ENCODE measurements at places on chromosomes 6 and 20.
A peak's percentile ranks its signal among the peaks of the same experiment; 100 is the strongest.

DNA sequence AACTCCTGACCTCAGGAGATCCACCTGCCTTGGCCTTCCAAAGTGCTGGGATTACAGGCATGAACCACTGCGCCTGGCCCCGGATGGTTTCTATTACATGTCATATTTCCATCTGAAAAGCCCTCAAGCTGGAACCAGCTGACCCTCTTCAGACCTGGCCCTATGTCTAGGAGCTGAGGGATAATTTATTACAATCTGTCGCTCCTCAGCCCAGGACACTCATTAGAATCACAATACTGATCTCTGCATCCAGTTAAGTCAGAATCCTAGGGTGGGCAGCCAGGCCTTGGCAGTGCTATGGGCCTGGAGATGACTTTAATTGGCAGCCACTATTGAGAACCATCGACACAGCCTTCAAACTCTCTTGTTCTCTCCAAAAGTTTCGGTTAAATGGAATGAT, 162.6 kb upstream of the SNX9 start:
- DNase-seq, result no peak

- no peak for DNase-seq
Measured at GRCh38 chr6:11413728-11414127, 123.8 kb upstream of the TMEM170B start.

DNA sequence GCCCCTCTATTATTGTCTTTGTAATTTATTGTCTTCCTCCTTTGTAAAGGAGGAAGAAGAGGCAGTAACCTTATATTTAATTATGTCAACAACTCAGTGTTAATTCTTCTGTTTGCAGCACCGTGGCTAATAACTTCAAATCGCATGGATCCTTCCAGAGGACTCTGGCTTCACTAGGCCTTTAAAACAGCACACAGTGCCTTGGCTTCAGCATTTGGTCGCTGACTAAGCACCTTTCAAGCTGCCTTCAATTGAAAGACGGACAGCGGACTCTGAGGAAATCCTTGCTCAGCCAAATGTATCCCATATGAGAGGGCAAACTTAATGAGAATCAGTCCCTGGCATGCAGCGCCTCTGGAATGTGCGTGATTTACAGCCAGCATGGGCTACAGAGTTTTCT, 64.2 kb downstream of the SGK1 start:
- DNase-seq, result peak; percentile 68

GRCh38 chr20:46367967-46368901, 38.2 kb downstream of the ELMO2 start:
- DNase-seq, result no peak

DNA sequence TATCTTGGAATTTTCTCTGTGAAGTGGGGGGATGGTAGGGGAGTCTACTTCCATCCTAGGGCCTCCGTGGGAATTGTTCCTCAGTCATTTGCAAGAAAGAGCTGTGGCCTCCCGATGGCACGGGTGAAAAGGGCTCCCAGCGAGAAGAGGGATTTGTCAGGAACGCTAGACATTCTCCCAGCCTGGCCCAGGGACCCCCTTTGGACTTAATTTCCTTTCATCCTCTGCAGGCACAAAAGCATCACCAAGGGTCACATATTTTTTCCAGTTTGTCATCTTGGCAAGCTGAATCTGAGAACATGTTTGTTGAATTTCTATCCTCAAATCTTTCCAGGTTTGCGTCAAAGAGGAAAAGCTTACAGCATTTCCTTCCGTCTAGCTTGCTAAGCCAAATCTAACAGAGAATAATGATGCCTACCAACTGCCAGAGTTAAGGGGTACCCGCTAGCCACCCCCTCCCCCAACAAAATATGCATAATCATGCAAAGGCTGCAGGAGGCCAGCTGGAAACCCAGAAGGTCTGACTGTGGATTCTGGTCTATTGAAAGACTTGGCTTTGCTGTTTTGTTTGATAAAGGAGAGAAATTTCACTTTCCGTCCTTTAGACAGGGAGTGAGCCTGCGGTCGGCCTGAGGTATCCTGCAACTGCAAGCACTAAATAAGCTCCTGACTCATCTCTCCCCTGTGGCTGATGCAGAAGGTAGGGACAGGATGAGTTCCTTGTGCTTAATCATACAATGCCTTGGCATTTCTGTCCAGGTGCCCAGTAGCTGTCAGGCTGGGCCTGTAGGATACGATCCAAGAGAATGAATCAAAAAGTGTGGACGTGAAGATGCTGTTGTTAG, 23.1 kb downstream of the PSMG4 start:
- DNase-seq, result no peak

GRCh38 chr6:99711925-99712324, 105.3 kb downstream of the PRDM13 start:
- no peak for DNase-seq

- no peak for DNase-seq
Measured at GRCh38 chr20:55166063-55166462, 690.7 kb downstream of the DOK5 start.

DNA sequence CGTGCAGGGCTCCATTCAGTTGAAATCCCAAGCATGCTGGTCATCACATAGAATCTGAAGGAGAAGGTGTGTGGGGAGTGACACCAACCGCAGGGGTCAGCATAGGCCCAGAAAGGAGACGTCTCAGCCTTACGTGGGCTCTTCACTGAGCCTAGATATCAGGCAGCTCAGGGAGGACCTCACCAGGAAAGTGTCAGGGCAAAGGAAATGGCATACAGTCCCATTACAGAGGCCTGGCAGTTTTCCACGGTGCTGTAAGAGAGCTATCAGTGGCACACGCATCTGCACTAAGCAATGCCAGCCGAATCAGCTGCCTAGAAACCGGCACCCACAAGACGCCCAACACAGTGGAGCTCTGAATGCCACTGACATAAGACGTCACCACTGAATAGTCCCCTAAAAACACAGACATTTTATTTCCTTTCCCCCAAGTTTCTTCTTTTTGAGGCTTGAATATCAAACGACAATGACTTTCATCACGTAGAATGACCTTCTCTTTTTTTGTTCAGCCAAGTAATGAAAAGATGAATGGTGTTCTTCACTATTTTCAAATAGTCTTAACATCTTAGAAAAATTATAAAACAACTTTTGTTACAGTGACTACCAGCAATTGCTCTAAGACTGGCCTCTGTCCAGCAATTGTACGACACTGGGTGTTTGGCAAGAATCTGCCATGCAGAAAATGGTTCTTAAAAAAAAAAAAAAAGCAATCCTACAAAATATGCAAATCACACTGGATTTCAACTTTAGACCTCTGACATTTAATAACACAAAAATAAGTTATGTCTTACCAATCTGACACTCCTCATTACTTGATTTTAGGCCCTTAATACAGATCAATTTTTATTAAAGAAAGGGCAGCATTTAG, 88.9 kb upstream of the FOXQ1 start:
- DNase-seq, result peak; percentile 61

DNA sequence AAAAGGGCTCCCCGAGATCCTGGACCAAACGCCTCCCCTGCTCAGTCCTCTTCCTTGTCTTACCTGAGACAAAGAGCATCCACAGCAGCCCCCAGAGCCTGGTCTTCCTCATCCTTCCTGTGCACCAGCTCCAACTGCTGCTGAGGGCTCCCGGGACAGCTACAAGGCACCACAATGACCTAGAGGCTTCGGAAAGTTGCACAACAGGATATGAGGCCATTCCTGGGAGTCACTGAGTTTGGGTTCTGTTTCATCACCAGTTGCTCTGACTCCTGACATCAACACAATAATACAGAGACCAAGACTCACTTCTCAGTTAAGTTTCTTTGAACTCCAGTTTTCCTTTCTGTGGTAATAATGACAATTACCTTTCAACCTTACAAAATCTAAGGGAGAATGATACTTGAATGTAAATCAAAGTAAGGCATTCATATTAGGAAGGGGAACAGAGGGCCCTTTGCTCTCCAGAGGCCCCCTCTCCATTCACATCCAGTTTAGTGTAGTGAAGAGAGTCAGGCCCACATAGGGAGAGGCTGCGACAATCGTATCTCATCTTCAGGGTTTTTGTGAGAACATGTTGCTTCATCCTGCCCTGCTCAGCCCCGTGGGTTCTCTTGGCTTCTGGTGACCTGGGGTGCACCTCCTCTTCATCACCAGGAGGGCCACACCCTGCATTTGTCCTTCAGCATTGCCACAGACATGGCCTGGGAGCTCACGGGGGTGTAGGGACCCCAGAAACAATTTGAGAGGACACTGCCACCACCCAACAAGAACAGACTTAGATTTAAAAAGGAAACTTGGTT, at the start of gene TREM1:
TREM1 (minus strand) TSS at position 139 of the 803 bp plus-strand sequence; CDS start at position 112, 27 bp downstream.
- peak; percentile 43 for DNase-seq

GRCh38 chr6:141183368-141183767, 949.4 kb upstream of the GJE1 start:
- DNase-seq, result no peak

- DNase-seq, result no peak
Measured at GRCh38 chr6:132683543-132683942, 24.6 kb upstream of the TAAR1 start.

GRCh38 chr6:111559188-111560097, 46.2 kb downstream of the TRAF3IP2 start:
- DNase-seq, result no peak

DNA sequence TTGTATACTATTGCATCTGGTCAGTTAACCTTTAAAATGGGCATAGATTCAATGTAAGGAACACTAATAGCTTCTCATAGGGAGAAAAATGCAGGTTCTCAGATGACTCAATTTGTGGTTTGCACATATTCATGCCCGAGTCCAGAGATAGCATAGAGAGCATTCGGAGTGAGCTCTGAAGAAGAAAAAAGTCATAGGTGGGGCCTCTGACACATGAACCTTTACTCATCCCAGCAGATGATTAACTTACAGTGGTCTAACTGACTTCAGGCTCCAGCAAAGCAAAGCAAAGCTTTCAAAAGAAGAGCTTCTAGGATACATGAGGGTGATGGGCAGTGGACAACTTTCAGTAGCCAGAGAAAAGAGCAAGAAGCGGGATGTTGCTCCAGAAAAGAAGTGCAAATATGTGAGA, 55.3 kb upstream of the BTN3A2 start:
- DNase-seq, result no peak

Data from testis (tissue), 5 donors.